Pons (tissue), 1 donor: ENCODE measurements at places on chromosomes 1 and 21.

DNA sequence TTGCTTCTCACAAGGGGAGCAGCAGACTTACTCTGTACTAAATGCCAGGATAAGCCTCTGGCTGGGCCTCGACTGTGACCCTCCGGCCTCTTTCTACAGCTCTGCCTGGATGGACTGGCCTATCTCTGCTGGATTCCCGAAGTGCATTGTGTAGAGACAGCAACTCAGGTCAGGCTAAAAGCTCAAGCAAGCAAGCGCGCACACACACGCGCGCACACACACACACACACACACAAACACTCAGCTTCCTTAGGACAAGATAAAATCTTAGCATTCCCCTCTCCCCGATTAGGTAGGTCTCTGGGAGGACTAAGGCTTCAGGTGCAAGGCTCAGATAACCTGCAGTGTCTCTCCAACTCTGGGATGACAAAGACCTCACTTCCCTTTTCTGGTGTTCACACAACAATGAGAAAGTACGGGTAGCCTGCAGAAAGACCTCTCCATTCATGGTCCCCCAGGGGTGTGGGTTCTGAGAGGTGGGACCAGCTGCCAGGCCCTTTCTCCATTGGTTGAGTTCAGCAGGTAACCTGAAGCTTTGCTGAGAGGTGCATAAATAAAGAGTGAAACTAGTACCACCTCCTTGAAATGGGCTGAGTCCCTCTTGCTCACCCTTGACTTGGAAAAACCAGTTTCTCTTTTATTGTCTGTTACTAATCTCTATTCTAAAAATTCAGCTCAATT, 155.1 kb upstream of the CAMK1G start:
- no peak for DNase-seq

DNA sequence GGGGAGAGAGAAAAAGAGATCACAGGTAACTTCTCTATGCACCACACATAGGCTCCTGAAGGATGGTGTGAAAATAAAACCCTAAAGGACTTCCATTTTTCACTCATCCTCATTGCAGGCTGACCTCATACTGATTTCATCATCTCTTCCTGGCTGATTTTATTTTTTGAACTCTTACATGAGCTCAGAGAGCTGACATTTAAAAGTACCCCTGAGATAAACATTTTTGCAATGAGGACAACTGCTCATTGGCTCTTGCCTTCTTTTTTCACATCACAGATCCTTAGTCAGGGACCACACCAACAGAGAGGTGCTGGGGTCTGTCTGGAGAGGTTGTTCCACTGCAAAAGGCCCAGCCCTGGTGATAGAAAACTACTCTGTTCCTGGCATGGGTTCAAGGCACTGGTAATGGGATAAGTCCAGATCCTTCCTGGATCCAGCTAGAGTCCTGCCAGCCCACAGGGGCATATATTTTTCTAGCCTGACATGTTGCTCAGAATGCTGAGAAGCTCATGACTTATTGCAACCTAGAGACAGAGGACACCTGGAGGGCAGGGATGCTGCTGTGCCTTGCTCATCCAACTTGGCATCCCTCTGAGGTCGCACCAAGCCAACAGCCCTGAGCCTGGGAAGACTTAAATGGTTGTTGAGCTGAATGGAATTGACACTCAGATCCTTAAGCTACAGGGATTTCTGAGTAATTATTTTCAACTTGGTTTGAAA, 360.0 kb downstream of the HHAT start:
- peak; percentile 16 for DNase-seq

DNA sequence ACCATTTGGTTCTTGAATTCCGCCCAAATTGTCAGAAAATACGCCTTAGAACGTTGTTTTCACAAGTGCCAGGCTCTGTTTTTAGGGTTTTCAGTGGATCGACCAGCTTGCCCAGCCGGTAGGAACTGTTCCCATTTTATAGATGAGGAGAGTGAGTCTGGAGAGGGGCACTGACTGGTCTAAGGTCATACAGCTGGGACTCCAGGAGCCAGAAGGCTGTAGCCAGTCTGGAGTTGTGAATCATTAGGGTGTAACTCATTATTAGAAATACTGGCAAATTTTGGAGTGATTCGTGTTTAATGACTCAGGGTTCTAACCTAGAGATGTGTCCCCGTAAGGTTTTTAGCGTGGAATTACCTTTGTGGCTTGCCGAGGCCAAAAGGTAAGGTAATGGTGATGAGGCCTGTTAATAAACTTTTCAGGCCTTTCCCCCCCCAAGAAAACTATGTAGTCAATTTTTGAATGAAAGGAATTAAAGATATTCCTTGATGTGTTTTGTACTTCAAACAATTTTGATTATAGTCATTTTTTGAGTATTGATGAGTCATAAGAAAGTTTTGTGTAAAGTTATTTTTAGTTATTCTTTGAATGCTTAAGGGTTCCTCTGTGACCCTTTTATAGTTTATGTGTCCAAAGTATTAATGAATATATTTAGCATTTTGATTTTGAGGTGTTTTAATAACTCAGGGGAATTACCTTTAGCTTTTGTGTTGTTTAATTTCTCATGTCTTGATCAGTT, 2.1 kb downstream of the DYRK1A start:
- DNase-seq = no peak

GRCh38 chr1:208967334-208967733, 616.2 kb upstream of the CAMK1G start:
- no peak for DNase-seq

DNA sequence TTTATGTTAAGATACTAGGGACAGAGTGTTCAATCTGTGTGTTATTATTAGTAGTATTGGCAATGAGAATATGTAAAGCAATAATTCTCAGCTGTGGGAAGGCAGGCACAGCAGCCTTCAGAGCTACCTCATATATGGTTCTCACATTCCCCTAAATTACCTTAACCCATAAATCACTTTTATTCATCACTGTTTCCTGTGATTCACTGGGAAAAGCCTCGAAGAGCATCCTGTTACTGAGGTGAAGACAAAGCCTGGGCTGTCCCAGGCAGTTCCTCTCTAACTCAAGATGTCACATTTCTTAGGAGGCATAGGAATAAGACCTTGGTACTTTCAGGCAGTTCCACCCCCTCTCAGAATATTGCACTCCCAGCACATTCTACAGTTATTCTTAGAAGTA, 965.7 kb downstream of the NCAM2 start:
- DNase-seq = no peak

- no peak for DNase-seq
These were observed 61.1 kb downstream of the OPTC start for GRCh38 chr1:203555076-203555475.
